Adipocyte (in vitro differentiated cells): ENCODE measurements at places on chromosomes 16 and 17.
A peak's percentile ranks its signal among the peaks of the same experiment; 100 is the strongest.

DNA sequence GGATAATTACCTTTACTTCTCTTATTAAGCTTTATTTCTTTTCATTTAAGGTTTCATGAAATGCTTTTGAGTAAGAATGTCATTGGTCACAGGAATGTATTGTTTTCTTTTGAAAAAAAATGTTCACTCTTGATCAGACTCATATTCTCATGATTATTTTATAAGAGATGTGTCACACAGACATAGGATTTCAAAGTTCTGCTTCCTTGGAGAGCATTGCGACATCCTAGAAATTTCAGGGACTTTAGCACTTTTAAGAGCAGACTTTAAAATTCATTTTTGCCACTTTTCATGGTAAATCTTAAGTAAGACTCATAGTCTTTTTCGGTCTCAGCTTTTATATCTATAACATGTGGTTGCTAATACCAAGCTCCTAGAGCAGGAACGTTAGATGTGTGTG is 314.7 kb downstream of the CDH8 start:
- DNase-seq: no peak

GRCh38 chr17:18280766-18281371 is 20.4 kb downstream of the MIEF2 start:
- DNase-seq: peak; percentile 29

- peak; percentile 16 for DNase-seq
Measured at GRCh38 chr16:74450236-74450635, 29.0 kb upstream of the CLEC18B start.

- DNase-seq: peak; percentile 67
Measured at GRCh38 chr17:62804822-62805221, 3.3 kb downstream of the MARCHF10 start.
